Lower lobe of right lung (tissue), 2 donors: ENCODE measurements at places on chromosomes 4 and X. TPM values are rescaled to one million over a fixed set of nuclear protein-coding genes. Genes with fewer than 3 reads are reported as not detected.

- no peak for DNase-seq
Measured at GRCh38 chr4:139736661-139737060, 71.0 kb downstream of the MGST2 start.

Gene CT45A3
- not detected for total RNA-seq

Gene MAPK10
- total RNA-seq: 30.7 TPM

Gene TMEM156
- 0.62 TPM for total RNA-seq

- peak; percentile 77 for DNase-seq
Measured at GRCh38 chr4:173333658-173334084, 487 bp downstream of the HMGB2 start.
